ENCODE measurements at places on chromosomes 5 and 9.
A peak's percentile ranks its signal among the peaks of the same experiment; 100 is the strongest.

DNA sequence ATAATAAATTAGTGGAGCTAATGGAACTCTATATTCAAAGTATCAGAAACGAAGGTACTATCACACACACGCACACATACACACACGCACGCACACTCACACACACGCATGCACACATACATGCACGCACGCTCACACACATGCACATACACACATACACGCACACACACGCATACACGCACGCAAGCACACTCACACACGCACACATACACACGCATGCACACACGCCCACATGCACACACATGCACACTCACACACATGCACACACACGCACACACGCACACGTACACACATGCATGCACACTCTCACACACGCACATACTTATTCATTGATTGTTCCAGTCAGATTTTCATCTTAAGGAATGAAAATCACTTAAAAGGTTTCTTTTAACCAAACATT, 69.8 kb upstream of the ICE1 start:
- no peak for DNase-seq

DNA sequence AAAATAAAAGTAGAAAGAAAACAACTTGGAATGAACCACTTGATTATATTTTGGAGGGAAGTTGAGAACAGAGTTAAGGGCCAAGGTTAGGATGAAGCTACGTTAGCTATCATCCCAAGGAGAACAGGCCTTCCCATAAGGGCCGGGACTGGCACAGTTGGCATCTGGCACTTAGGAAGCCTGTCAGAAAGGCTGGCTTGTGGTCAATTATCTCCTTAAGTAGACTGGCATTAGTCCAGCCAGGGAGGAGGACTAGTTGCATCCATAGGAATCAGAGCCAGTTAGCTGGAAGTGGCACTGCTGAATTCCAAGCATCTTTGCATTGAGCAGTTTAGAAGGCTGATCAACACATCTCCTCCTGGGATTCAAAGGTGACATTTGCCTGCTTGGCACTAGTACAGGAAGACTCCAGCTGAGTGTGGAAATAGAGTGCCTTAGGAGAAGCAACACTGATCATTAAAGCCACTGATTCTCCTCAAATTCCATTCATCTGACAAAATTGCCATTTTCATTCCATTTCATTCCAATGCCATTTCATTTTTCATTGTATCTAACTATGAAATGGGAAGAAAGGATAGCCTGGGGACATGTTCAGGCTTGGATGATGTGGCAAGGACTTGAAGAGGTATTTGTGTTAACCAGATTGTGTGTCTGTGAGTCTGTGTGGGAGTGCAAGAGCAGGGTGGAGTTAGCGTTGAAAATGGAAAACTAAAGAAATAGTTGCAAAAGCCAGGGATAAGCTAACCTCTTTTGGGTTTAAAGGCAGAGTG, 5.5 kb downstream of the FOXB2 start:
- no peak for DNase-seq

DNA sequence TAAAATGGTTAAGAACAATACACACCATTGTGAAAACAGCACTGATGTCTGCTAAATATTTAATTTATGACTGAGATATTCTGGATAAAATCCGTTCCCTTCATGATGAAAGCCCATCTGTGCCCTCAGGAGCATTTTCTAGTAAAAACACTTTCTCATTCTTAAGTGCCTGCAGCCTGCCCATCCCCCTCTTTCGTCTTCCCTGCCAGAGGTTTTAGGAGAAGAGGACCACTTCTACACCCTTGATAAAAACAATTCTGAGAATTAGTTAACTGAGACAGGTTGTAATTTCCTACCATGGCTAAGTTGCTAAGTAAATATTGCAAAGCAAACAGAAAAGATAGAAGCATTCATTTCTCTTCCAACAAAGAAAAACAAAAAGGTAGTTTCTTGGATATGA, 272.6 kb downstream of the ATPSCKMT start:
- no peak for DNase-seq

DNA sequence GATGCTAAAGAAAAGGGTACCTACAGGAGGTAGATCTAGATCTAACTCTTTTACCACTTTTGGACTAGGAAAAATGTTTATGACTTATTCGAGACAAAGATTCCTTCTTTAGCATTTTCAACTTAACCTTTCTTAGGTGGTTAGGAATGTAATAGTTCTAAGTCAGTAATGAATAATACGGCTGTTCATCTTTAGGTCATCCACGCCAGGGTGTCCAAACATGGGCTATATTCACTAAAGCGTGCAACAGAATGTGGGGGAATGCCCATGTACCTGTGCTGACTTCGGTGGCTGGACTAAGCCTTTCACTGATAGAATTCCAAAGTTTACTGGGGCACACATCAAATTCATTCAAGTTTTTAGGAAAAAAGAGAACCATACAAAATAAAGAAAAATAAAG, 164.7 kb downstream of the TSSK1B start:
- no peak for DNase-seq

GRCh38 chr5:168072665-168073064, 218.8 kb upstream of the WWC1 start:
- no peak for DNase-seq

DNA sequence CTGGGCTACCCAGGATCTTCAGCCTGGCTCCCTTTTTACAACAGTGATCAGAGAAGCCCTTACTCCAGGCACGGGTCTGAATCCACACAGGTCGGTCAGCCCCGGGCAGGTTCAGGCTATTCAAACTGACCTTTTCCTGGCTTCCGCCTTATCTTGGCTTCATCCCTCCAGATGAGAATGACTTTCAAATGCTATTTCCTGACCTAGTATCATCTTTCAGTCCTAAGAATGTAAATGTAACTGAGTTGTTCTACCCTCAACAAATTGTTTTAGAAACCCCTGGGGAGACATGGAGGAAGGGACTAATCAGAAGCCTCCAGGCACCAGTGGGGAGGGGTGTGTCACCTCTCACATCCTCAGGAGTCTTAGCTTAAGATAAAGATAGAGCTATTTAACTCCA, 213.2 kb downstream of the EPB41L4A start:
- no peak for DNase-seq

- DNase-seq: no peak
Observed at GRCh38 chr5:16564248-16564867, 52.4 kb downstream of the RETREG1 start.

GRCh38 chr5:134541736-134542376, 16.4 kb downstream of the JADE2 start:
- DNase-seq: peak; percentile 42

- no peak for DNase-seq
Observed at GRCh38 chr9:1977026-1977425, 38.1 kb upstream of the SMARCA2 start.

GRCh38 chr9:19922476-19923118, 133.8 kb upstream of the SLC24A2 start:
- DNase-seq: peak; percentile 65

- DNase-seq: no peak
Observed at GRCh38 chr9:115671963-115672305, 481.7 kb upstream of the PAPPA start.

Measured in ELR (cell line).